ENCODE measurements at places on chromosomes 7 and 10.

DNA sequence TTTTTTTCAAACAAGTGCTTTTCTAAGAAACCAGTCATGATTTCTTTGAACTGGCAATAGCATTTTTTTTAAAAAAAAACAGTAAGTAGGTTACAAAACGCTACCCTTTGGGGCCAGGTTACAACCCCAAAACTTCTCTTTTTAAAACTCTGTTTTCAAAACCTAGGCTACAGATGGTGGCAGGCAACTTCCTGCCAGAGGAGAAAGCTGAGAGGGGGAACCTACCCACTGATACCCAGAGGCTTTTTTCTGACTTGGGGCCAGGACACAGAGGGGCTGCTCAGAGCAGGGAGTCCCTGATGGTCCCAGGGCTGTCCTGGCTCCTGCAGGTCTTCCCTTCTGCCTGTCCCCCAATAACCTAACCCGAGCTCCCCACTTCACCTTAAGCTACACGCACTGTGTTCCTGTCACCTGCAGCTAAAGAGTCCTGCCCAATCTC lies 6.9 kb downstream of the STN1 start:
- no peak for DNase-seq

- no peak for DNase-seq
Measured at GRCh38 chr7:93307131-93307660, 75.0 kb downstream of the VPS50 start.

DNA sequence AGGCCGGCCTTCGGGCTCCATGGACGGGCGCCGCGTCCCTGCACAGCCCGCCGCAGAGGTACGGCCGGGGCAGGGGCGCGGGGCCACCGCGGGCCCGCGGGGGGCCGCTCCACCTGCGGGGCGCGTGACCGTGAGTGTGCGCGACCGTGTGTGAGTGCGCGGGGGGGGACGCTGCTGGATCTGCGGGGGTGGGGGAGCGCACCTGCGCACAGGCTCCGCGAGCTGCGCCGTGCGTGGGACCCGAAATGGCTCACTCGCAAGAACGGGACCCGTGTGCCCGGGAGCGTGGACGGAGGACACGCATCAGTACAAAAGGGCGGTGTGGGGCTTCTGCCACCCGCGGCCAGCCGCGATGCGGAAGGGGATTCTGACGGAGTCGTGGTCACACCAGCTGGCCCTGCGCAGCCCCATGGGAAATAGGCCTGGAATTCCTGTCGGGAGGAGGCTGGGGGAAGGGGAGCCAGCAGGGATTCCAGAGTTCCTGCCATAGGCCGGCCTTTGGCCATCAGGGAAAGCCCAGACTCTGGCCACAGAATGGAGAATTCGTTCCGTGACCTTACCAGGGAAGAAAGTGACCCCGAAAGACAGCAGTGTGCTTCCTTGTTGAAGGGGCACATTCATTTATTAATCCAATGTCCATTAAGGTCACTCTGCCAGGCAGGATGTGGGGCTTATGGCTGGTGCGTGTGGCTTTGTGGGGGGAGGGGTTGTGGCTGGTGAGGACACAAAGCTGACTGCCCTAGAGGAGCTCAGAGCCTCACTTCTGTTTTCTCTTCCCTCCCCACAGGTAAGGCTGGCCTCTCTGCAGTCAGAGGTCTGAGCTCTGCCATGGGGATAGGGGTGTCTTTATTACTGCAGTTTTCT lies 494 bp downstream of the REPIN1 start:
- peak; percentile 46 for DNase-seq

- DNase-seq: no peak
Measured at GRCh38 chr10:30823651-30824050, 194.1 kb upstream of the LYZL2 start.

DNA sequence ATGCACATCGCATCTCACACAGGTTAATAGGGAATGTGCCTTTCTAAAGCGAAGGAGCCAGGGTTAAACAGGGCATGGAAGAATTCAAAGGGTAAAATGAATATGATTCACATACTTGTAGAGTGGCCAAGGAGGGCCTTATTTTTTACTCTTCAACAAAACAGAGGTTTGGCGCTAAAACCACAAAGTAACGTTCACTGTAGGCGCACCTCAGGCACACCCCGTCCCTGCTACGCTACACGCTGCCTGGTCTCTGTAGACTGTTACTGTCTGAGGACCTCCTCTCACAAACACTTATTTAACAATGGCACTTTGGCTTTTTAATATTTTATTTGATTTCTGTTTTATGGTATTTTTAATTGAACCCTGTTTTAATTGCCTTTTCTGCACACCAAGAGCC lies 462.1 kb upstream of the GALNT17 start:
- DNase-seq: no peak
